ENCODE measurements at places on chromosomes 1 and 21. TPM values are rescaled to one million over a fixed set of nuclear protein-coding genes. Genes with fewer than 3 reads are reported as not detected.

DNA sequence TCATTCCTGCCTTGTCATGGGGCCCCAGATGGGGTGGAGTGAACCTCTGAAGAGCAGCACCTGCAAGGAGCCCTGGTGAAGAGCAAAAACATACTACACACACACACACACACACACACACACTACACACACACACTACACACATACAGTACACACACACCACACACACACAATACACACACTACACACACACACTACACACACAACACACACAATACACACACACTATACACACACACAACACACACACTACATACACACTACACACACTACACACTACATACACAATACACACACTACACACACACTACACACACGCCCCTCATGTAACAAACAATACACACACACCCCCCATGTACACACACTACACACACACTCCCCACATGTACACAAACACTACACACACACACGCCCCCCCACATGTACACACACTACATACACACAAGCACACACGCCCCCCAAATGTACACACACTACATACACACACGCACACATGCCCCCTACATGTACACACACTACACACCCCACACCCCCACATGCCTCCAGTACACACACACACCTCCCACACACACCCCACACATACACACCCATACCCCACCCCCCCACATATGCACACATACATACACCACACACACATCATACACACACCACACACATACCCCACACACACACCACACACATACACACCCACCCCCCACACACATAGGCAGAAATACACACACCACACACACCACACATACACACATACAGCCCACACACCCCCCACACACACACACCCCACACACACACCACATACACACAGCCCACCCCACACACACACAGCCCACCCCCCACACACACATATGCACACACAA lies 9.3 kb downstream of the SLC2A5 start:
- DNase-seq: peak; percentile 31

GJB4 gene
- total RNA-seq: not detected

DNA sequence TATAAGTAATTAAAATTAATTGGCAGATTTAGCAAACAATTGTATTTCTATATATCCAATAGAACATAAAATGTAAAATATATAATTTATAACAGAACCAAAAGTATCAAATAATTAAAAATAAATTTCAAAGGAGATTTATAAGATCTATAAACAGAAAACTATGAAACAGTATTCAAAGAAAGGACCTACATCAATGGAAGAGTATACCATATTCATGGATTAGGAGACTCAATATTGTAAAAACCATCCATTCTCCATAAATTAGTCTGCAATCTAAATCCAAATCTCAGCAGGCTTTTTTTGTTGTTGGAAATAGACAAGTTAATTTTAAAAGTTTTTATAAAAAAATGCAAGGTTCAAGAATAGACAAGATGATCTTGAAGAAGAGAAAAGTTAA lies 149.0 kb upstream of the RUNX3 start:
- DNase-seq: no peak

S100A16 gene
- total RNA-seq: 39.8 TPM

MAP3K21 gene
- total RNA-seq: 0.27 TPM

DNA sequence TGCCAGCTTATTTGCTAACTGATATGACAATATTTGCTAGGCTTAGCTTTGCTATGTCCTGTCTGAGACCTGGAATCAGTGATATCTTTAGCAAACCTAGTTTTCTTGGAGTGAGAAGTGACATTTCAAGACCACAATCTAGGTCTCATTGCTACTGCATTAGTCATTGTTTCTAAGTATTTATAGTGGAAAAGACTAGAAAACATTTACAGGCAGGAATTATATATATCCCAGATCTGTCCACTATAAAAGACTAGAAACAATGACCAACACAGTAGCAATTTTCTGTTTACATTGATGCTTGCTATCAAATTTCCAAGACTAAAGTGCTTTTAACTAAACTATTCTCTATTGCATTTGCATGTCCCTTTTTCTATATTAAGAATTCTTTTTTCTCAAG lies 5.0 kb upstream of the RGS18 start:
- DNase-seq: no peak

DNA sequence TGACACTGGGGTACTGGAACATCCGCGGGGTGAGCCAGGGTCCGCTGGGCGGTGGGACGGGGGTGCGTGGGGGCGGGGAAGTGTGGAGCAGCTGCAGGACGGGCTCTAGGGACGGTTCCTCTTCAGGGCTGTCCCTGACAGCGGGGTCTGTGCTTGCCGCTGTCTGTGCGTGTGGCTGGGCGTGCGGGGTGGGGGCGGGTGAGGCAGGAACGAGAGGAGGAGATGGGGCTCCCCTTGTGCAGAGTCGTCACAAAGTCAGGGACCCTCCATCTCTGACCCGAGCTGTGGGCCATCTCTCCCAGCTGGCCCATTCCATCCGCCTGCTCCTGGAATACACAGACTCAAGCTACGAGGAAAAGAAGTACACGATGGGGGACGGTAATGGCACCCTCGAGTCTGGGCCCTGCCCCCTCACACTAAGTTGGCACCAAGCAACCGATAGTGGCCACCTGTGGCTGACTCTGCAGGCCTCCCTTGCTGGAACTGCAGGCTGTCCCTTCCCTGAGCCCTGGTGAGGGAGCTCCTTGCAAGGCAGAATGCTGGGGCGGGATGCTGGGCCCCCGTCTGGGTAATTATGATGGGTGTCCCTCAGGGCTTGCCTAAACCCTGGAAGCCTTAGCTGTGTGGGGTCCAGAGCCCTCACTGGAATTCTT lies 392 bp downstream of the GSTM2 start:
- no peak for DNase-seq

LMX1A gene
- 0.22 TPM for total RNA-seq

- no peak for DNase-seq
These were observed 92.8 kb upstream of the HNRNPU start for GRCh38 chr1:244957122-244957521.

CACNA1S gene
- 0.19 TPM for total RNA-seq

- no peak for DNase-seq
These were observed 20.7 kb upstream of the LRRC8D start for GRCh38 chr1:89800022-89800655.

PKN2 gene
- 27.0 TPM for total RNA-seq

KRTAP19-3 gene
- total RNA-seq: not detected

DNA sequence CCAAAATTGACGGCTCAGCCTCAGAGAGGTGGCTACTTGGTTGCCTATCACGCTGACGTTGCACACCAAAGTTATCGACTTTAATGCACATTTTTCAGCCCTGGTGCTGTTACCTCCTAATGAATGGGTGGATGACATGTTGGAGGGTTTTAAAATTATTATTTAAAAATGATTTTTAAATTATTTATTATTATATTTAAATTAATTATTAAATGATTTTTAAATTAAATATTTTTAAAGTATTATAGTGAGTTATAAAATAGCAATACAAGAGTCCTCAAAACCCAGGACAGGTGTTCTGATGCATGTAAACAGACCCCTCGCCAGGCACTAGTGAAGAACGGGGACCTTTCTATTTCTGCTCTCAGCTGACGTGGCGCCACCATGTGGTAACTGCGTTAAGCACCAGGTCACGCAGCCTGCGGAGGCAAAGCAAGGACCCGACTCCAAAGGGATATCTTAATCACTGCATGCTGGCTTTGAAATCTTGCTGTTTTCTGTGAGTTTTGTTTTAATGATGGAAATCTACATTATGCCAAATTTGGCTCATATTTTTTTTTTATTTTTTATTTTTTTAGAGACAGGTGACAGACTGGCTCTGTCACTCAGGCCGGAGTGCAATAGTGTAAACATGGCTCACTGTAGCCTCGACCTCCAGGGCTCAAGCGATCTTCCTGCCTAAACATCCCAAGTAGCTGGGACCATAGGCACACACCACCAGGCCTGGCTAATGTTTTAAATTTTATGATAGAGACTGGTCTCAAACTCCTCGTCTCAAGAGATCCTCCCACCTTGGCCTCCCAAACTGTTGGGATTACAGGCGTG lies 22.6 kb downstream of the CASP9 start:
- DNase-seq: peak; percentile 80

- no peak for DNase-seq
These were observed 8.1 kb downstream of the FMN2 start for GRCh38 chr1:240099748-240100147.

- no peak for DNase-seq
These were observed 415.4 kb upstream of the VAMP3 start for GRCh38 chr1:7355646-7356045.

KCNA3 gene
- 0.62 TPM for total RNA-seq

PAPPA2 gene
- total RNA-seq: 1.4 TPM

DNA sequence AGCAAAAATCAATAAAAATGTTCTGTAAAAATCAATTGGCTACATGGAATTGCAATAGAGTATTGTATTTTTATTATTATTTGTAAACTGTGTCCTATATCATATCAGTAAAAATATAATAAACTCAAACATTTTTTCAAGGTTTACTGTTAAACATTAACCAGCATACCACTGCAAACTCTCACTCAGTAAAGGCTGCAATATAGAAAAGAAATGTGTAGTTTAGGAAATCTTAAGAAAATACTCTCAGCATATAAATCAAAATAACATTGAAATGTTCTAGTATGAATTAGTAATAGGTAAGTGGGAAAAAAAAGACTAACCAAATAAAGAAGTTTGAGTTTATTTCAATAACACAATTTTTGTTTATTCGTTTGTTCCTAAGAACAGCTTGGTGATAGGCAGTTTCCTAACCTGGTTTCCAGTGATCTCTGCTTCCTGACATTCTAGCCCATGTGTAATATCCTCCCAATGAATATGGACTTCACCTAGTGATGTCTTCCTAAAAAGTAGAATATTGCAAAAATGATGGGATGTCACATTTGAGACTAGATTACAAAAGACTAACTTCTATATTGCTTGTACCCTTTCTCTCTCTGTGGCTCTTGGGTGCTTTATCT lies 870.1 kb downstream of the BRINP3 start:
- no peak for DNase-seq

HSD3B1 gene
- not detected for total RNA-seq

GRCh38 chr1:192401825-192402224 lies 85.0 kb downstream of the RGS21 start:
- no peak for DNase-seq

DNA sequence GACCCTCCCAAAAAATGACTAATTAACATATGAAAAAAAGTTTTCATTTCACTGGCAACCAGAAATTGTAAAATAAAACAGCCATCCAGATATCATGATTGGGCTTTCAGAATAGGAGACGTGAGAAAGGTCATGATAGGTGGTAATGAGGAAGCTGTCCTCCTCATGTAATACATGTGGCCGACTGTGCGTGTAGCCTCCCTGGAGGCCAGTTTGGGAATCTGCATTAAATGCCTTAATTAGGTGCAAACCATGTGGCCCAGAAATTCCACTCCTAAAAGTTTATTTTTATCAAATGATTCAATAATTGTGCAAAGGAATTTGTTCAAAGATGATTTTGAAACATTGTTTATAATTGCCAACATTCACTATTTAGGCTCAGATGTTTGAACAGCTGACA lies 127.6 kb upstream of the C1orf105 start:
- DNase-seq: no peak
